Hypothalamus (tissue), 51 donors: ENCODE measurements at places on chromosomes 13 and 19.

- no peak for DNase-seq
Measured at GRCh38 chr19:8965887-8966286, 44.3 kb downstream of the MUC16 start.

GRCh38 chr19:3129112-3129511 is 6.7 kb upstream of the GNA15 start:
- DNase-seq, result no peak

DNA sequence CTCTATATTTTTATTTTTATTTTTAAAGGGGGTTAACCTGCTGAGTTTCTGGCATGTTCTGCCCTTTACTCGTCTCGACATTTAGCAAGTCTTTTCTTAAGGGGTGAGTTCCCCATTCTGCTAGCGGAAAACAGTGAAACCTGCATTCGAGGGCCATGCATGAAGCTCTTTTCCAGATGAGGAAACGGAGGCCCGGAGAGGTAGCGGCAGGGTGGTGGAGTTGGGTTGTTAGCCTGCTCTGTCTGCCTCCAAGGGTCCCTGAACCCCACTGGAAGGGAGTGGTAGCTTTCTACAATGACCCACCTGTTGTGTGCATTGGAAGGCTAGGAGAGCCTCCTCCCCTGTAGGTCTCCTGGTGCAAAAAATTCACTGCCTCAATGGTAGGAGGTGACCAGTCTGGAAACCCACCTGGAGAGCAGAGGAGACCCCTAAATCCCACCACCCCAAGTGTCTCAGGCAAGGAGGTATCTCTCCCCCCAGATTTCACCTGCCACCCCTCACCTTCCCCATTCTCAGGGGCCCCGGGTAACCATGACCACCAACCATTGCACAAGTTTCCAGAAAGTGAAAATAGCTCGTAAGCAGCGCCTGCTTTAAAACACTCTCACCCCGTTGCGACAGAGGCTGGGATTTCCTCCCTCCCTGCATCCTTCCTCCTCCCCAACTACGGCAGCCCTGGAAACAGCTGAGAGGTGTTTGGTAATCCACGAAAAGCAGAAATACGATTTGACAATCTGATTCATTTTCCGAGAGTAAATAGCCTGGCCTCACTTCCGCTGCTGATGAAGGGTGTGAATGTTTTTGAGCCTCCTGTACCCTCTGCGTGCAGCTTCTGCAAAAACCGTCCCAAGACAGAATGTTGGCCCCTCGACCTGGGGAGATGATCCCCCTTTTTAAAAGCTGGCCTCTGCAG is 3.5 kb downstream of the KLF2 start:
- peak; percentile 16 for DNase-seq

- no peak for DNase-seq
Measured at GRCh38 chr19:1855040-1855827, 7.0 kb upstream of the REXO1 start.

DNA sequence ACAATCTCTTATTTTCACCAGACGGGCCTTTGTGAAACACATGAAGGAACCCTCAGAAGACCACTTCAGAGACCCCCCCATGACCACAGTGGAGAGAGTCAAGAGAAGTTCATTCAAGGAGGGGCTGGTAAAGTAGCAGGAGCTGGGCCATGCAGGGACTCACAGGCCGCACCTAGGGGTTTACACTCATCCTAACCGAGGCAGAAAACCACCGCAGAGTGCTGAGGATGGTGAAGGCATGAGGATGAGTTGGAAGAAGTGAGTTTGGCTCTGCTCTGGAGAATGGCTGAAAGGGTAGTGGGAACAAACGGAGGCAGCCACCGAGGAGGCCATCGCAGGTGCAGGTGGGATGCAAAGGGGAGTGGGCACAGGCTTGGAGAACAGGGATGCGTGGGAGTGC is 1046.9 kb downstream of the UQCRFS1 start:
- DNase-seq, result no peak

DNA sequence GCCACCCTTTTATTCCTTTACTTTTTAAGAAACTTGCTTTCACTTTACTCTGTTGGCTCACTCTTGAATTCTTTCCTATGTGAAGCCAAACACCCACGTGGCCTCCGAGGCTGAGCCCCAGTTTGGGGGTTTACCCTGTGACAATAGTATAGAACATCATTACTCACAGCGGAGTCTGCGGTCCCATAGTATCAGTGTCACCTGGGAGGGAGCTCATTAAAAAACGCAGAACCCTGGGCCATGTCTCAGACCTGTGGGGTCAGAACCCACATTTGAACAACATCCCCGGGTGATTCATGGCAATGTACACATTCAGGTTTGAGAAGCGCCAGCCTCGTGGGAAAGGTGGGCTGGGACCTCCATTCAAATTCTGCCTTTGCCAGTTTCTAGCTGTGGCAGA is 36.0 kb upstream of the UBL3 start:
- DNase-seq, result no peak

DNA sequence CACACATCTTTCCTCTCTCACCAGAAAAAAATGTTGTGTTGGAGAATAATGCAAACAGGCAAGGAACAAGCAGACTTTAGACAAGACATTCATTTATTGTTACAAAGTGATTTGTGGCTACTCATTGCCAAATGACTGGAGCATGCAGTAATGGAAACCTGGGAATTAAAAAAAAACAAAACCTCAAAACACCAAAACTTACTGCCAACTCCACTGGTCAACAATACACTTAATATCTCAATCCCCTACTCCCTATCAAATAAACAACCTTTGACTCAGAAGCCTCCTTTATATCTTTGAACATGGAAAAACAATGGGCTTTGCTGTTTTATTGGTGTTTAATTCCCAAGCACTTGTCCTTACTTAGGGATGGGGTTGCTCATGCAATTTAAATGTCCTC is 112.8 kb downstream of the POSTN start:
- no peak for DNase-seq

DNA sequence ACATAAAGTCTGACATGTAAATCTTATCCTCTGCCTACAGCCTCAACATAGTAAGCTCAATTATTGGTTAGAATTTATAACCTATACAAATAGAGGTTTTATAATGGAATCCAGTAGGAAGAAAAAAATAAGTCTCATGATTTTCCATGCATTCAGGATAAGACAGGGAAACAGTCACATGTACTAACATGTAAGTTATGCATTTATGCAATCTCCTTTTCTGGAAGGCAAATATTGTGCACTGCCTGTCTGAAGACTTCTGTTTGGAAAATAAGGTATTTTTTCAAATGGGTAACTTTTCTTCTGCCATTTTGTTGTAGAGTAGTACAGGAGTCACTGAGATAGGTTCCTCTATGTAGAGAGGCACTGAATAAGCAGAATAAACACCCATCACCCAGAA is 92.7 kb downstream of the NALCN start:
- DNase-seq, result no peak

GRCh38 chr13:43522788-43523187 is 264.0 kb downstream of the ENOX1 start:
- no peak for DNase-seq

- DNase-seq, result no peak
Measured at GRCh38 chr13:71863254-71863865, 3.6 kb downstream of the DACH1 start.

GRCh38 chr13:62305756-62306155 is 890.1 kb upstream of the PCDH20 start:
- DNase-seq, result no peak

DNA sequence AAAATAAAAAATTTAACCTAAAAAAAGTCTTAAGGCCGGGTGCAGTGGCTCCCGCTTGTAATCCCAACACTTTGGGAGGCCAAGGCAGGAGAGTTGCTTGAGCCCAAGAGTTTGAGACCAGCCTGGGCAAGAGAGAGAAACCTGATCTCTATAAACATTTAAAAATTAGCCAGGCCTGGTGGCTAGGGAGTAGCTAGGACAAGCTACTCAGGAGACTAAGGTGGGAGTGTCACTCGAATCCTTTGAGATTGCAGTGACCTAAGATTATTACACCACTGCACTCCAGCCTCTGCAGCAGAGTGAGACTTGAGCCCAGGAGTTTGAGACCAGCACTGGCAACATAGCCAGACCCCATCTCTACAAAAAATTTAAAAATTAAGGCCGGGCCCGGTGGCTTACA is 1.1 kb downstream of the CCDC97 start:
- DNase-seq, result no peak

GRCh38 chr19:12785431-12786031 is 5.8 kb upstream of the JUNB start:
- no peak for DNase-seq

DNA sequence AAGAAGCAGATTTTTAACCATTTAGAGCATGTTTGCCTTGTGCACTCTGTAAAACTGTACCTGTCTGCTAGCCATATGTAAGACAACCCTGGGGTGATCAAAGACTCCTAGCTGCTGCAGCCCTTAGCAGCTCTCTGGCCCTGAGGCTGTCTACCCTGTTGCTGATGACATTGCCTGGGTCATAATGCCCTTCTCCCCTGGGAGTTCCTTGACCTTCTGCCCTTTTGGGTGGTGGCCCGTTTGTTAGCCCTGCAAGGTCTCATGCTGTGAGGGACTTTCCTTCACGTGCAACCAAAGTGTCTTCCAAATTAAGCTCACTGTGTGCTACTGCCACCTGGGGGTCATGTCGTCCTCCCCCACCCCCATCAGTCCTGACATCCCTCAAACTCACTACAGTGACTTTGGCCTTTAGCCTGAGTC is 7.4 kb downstream of the GPC6 start:
- DNase-seq, result no peak

GRCh38 chr19:32570081-32570785 is 10.8 kb upstream of the PDCD5 start:
- DNase-seq, result no peak

- no peak for DNase-seq
Measured at GRCh38 chr19:51800473-51801244, 5.7 kb downstream of the FPR3 start.

DNA sequence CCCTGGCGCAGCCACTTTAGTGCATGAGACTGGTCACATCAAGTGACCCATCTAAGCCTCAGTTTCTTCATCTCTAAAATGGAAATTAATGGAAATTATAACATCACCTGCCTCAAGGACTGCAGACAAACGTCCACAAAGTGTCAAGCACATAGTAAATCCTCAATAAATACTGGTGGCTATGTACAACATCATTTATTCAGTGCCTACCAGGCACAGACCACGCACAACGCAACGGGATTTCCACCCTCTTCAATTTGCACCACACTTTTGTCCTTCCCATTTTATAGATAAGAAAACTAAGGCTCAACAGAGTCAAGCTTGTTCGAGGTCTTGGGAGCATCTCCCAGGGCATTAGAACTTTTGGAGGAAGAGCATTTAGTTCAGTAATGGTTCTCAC is 1.4 kb downstream of the ELAVL1 start:
- no peak for DNase-seq

DNA sequence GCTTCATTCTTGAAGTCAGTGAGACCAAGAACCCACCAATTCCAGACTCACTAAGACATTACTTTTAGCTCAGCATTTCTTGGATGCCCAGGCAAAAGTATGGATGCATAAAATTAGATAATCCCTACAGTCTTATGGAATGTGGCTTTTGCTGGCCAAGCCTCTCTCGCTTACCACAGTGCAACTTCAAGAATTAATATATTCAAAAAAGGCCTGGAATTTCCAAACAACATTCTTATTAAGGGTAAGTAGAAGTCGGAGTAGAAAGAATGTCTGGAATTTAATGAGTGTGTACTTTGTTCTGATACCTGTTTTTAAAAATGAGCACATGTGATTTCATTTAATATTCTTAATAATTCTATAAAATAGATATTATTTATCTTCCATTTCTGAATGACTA is 302.4 kb upstream of the TMTC4 start:
- DNase-seq, result no peak

DNA sequence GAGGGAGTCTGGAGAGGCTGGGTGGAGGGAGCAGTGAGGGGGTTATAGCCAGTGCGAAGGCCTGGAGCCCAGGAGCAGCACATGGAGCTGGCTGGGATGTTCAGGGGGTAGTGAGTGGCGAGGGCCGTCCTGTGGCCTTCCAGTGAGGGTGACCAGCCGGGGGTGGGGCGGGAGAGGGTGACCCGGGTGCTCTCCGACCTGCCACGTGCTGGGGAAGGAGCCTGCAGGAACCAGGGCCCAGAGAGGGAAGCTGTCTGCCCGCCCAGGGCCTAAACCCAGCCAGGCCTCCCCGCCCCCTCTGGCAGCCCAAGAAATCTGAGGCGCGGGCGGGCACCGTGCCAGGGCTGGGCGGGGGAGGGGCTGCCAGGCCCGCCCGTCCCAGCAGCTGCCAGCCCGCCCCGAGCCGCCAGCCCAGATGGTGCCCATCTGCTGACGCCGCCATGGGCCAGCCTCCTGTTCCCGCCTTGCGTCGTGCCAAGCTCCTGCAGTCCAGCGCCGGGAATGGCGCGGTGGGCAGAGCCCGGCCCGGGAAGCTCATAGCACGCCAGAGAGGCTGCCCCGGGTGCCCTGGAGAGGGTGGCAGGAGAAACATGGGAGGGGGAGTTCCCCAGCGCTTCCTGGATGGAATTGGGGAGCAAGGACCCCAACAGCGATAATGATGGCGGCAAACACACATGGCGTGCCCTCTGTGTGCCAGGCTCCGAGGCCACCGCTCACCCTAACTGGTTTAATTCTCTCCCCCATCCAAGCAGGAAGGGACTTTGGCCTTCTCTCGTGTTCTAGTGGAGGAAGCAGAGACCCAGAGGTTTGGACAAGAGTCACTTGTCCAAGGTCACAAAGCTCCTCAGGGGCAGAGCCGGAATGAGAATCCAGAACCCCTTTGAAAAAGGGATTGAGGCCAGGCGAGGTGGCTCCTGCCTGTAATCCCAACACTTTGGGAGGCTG is 21.5 kb downstream of the NFIC start:
- peak; percentile 74 for DNase-seq

DNA sequence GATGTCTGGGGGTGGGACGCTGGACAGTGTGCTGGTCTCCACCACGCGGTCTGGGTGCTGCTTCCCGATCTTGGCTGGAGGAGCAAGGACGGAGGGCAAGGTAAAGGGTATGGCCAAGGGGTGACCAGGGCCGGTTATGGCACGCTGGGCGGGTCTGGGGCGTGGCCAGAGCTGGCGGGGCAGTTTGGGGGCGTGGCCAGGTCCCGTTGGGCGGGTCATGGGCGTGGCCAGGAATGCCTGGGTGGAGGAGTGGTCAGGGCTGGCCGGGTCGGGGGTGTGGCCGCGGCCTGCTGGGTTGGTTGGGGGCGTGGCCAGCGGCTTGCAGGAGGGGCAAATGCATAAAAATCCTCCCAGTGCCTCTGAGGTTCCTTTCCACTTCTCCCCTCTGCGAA is 19.2 kb downstream of the GPX4 start:
- no peak for DNase-seq

DNA sequence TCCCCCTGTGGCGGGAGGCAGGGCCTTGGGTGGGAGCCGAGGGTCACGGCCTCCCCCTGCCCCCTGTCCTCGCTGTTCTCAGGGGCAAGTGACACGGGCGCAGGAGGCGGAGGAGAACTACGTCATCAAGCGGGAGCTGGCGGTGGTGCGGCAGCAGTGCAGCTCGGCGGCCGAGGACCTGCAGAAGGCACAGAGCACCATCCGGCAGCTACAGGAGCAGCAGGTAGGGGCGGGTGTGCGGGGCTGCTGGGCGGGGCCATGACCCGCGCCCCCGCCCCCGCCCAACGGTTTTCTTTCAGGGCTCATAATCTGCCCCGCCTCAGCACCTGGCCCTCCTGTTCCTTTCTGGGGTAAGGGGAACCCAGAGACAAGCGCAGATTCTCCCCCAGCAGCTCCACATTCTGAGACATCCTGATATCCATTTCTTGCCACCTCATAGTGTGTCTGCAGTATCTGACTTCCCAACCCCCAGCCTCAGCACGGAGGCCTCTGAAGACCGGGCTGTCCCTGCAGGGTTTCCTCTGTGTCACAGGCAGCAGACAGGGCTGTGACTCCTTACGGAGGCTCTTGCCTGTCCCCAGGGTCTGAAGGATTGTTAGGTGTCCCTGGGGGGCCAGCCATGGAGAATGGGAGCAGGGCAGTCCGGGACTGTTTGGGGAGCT is 15.9 kb downstream of the PRR36 start:
- no peak for DNase-seq

GRCh38 chr19:23972161-23972560 is 57.5 kb downstream of the ZNF726 start:
- DNase-seq, result no peak
